HS-5 (cell line): ENCODE measurements at places on chromosomes 4 and X.

- DNase-seq, result no peak
Measured at GRCh38 chrX:17047224-17047623, 100.8 kb downstream of the REPS2 start.

DNA sequence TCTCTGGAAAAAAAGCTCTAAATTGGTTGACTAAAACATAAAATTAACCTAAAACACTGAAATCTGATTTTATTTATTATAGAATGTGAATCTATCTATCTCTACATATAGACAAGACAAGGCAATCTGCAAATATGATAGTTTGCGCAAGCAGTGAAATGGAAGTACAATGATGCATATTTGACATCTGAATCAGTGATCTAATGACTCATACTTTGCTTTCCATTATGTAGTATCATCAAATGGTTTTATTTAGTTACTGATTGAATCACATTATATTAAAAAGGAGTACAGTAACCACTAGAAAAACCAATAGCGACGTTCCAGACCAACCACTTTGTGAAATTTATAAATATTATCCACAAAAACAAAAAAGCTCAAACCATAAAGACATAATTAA lies 1969.3 kb downstream of the PCDH7 start:
- peak; percentile 33 for DNase-seq

- DNase-seq, result no peak
Measured at GRCh38 chrX:70175338-70175737, 1.9 kb upstream of the DGAT2L6 start.

GRCh38 chr4:145498430-145498829 lies 16.8 kb downstream of the SMAD1 start:
- no peak for DNase-seq

GRCh38 chr4:16573739-16574138 lies 324.7 kb downstream of the LDB2 start:
- no peak for DNase-seq

GRCh38 chr4:20532871-20533870 lies 167.1 kb upstream of the PACRGL start:
- DNase-seq, result peak; percentile 37

- DNase-seq, result no peak
Measured at GRCh38 chrX:150683536-150684146, 9.6 kb upstream of the MTMR1 start.
